ENCODE measurements at places on chromosomes 1 and 21.

DNA sequence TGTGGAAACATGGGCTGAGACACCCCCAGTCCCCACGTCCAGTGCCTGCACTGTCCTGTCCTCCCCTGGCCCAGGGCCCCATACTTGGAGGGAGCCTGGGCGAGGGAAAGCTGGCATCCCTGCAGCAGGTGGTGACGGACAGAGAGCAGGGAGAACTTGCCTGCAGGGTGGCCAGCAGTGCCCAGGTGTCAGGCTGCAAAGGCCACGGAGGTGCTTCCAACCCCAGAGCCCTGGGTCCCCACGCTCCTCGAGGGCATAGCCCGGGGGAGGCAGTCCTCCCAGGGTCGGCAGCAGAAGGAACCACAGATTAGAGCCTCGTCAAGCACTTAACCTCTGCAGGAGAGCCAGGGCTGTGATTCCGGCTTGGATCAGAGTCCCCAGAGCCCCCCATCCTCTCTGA, 77.5 kb downstream of the ARHGEF16 start:
- no peak for DNase-seq

DNA sequence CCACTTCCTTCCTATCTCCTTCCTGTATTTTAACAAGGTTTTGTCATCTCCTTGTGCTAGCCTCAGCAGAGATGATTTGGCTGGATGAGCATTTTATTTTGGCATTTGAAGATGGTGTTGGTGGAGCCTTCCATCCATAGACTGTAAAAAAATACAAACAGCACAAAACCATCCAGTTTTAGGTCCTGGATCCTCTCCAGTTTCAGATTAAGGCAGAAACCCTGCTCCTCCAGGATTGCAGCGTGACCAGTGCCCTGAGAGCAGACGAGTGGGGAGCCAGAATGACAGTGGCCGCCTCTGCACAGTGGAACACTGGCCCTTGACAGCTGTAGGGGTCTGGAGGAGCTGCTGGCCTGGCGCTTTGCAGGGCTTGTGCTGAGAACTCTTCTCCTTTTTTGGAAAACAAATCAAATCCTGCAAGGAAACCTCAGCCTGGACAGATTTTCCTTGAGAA, 72.2 kb upstream of the GADD45A start:
- DNase-seq: no peak

DNA sequence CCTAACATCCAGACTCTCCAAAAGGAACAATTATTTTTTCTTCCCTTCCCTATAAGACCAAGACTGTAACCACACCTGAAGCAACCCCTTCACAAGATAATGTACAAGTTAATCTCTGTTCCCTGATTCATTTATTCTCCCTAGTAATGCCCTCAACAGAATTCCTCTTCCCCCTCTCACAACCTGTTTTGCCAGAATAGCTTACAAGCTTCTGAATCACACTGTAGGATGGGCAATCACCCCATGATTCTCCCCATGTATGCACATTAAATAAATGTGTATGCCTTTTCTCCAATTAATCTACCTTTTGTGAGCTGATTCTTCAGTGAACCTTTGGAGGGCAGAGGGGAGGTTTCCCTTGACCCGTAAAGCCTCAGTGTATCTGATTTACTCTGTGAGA, 20.9 kb upstream of the RNF11 start:
- DNase-seq: no peak

- peak; percentile 6 for DNase-seq
Measured at GRCh38 chr1:60425528-60425927, 352.0 kb upstream of the C1orf87 start.

DNA sequence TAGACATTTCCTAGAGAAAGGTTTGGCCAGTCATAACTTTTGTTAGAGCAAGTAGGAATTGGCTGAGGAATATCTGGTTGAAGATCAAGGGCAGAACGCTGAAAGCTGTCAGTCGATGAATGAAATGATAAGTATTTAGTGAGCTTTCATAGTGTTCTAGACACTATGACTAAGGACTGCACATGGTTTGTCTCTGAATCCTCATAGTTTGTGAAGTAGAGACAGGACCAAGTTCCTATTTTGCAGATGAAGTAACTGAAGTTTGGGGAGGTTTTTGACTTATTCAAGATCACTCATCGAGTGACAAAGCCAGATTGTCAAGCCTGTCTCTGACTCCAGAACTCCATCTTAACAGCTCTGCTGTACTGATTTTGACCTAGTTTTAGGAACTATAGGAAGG, 4.7 kb downstream of the ELOA start:
- no peak for DNase-seq

DNA sequence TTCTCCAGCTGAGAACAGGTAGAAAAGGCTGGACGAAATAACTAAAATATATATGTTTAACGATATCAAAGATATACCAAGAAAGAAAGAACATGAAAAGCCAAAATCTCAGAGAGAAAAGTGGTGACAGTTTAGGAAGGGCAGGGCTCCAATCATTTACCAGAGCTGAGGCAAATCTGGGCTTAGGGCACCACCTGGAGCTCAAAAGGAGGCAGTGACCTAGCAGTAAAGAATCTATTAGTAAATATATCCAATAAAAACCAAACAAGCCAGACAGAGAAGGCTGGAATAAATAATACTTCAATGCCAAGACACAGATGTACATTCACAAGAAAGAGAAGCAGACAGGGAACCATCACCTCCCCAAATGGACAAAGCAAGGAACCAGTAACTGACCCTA, 43.5 kb downstream of the CHIA start:
- DNase-seq: peak; percentile 56
